H9 (cell line): ENCODE measurements at places on chromosomes 3 and 15.

DNA sequence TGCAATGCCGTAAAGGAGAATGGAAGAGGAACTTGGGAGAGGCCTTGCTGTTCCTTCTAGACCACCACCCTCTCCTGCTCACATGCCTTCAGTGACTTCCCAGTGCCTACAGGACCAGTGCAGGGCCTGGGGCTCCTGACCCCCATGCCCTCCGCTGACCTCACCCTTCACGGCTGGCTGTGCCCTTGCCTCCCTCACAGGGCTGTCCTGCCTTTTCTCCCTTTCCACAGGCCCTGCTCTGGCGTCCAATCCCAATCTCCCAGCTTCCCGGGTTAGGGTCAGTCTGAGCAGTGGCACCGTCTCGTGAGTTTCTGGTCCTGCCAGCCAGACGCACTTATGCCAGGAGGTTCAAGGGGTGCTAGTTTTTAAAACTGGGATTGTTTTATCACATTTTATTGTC is 110.4 kb downstream of the WNT7A start:
- no peak for DNase-seq

- no peak for DNase-seq
Observed at GRCh38 chr15:82916161-82916952, 36.2 kb downstream of the HOMER2 start.

DNA sequence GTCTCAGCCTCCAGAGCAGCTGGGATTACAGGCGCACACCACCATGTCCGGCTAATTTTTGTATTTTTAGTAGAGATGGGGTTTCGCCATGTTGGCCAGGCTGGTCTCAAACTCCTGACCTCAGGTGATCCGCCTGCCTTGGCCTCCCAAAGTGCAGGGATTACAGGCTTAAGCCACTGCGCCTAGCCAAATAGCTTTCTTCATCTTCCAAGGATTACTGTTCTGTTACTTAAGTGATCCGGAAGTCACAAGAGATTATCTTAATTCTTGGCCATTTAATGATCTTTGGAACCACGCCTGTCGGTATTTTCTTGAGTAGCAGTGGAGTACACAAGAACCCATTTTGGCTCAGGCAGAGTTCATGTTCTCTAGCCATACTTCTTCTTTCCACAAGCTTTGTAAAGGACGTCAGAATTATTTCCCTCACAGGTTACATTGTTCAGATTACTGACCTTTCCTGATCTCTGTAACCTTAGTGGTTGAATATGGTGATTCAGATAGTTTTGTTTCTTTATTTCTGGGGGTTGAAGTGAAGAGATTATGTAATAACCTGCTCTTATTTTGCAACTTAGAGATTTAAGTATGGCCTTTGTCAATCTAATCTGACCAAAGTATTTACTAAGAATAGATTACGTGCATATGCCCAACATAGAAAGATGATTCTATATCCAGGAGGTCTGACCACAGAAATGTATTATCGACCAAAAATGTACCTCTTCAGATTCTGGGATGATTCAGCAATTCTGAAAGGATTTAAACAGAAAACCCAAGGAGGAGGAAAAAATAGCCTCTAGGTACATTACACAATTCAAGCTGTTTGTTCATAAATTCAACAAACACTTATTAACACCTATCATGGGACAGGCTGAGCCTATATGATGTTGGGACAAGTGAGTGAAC is 132.2 kb downstream of the GREM1 start:
- DNase-seq = no peak

DNA sequence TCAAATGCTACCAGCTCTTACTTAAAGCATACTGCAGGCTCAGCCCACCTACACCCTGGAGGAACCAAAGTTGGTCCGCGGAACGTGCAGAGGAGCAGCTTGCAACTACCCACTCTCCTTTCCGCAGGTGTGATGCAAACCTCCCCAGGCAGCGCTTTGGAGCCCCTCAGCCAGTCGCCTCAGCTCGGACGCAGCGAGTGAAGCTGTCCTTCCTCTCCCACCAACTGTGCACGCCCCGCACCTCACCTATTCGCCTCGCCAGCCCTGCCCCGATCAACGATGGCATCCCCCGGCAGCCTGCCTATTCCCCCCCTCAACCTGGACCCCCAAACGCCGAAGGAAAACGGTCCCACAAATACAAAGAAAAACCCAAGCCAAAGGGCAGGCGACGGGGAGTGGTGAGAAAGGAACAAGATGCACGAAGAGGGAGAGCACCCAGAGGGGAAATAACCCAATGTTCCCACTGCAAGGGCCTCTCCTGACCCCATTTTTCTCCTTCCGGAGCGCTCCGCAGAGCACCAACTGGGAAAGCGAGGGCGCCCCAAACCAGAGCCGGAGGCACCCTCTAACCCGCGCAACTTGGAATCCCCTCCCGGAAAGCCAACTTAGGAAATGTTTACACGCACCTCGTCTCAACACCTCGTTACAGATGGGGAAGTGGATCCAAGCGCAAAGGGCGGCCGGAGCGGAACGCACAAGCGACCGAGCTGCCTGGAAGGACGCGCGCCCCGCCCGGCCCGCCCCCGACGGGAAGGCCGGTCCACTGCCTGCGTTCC is 665 bp downstream of the GLB1 start:
- peak; percentile 47 for DNase-seq
